Effector memory CD4-positive, alpha-beta T cell (primary cell): ENCODE measurements at places on chromosomes 11 and 22.

GRCh38 chr11:84887055-84887629, 740.0 kb downstream of the DLG2 start:
- no peak for DNase-seq

DNA sequence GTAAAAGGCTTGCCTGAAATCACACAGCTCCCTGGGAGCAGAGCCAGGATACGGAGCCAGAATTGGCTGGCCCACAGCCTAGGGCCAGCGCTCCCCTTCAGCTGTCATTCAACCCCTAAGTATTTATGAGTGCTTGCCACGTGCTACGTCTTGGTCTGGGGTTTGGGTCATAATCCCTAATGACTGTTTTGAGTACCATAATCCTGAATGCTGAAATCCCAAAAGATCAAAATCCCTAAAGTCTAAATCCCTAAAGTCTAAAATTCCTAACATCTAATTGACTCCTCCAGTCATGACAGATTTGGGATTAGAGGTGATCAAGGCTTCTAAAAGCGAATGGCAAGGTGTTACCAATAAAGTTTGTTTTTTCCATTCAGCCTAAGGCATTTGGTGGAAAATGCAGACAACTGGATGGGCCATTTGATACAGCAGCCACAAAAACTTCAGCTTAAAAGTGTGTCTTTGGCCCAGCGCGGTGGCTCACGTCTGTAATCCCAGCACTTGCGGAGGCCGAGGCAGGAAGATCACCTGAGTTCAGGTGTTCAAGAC, 59.8 kb upstream of the PRR5 start:
- no peak for DNase-seq

DNA sequence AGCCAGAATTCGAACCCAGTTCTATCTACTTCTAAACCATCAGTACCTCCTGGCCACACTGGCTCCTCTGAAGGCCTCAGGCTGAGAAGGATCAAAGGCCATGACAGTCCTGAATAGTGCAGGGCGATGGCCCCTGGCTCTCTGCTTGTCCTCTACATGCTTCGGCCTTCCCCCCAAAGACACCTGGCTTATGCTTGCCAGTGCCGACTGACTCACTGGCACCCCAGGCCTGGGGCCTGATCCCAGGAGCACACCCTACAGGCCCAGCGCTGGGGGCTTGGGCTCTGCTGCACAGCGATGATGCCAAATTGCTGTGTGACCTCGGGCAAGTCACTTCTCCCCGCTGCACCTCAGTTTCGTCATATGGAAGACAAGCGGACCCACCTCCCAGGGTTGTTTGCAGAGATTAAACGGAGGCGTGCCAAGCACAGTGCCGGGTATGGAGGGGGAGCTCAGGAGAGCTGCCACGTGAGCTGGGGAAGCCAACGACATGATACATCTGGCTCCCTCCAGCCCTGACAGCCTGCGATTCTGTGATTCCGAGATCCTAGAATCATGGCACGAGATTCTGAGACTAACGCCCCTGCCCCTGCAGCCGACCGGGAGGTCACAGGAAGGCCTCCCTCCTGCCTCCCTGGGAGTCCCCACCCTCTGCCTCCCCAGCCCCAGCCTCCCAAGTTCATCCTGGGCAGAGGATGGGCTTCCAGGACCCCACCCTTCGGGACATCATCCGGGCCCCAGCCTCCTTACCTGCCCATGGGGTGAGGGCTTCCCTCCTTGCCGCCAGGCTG, 1.0 kb downstream of the SSTR3 start:
- no peak for DNase-seq

GRCh38 chr11:112554586-112554985, 293.9 kb upstream of the PLET1 start:
- DNase-seq: no peak

GRCh38 chr11:124644426-124645280, 22.0 kb downstream of the TBRG1 start:
- DNase-seq: no peak

- no peak for DNase-seq
These were observed 16.9 kb downstream of the SERPINH1 start for GRCh38 chr11:75578977-75579376.

- no peak for DNase-seq
These were observed at the start of gene OR10A2 for GRCh38 chr11:6862961-6863360. Gene OR10A2 (plus strand): TSS chr11:6863057. CDS start chr11:6869755, 6,698 bp downstream.

DNA sequence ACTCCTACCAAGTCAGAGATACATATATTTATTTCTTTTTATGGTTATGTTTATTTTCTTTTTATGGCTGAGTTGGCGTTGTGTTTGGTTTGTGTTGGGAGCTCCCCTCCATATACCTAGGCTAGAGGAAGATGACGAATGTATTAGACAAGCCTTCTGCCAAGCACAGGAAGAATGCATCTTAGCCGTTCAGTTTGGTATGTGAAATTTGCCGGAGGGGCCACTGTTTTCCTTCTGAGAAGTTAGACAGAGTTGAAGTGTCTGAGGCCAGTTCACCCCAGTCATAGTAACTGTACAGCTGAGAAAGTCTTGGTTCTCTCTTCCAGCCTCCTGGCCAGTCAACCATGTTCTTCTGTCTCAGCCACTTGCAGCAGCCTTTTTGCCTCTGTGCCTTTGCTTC, 29.8 kb downstream of the TEAD1 start:
- no peak for DNase-seq

- no peak for DNase-seq
These were observed 68.3 kb downstream of the BCR start for GRCh38 chr22:23248583-23248982.

DNA sequence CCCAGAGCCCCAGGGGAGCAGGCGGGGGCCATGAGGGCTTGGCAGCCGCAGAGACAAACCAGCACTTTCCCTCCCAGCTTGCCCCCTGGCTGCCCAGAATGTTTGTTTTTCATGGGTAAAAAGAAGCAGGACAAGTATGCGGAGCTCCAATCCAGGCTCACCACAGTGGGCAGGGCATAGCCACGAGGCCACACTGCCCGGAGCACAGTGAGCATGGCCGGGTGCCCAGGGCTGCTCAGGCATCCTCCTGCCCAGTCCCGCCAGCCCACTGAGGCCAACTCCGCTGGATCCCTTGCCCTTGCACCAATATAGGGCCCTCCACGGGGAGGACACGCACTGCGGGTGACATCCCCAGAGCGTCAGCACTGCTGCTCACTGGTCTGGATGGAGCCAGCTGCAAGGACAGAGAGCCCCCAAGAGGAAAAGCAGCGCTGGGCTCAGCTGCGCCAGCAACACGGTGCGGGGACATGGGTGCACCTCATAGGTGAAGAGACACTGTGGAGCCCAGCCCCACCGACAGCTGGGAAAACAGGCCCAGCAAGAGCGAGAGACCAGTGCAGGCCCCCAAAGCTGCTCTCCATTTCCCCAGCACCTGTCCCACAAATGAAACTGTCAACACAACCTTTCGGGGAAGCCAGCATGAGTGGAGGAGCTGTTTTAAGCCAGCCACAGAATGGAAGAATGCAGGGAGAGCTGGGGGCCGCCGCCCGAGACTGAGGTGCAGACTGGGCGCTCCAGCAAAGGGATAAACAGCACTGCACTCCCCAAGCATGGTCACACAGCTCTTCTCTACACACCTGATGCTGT, 24.8 kb downstream of the ARVCF start:
- DNase-seq: no peak

DNA sequence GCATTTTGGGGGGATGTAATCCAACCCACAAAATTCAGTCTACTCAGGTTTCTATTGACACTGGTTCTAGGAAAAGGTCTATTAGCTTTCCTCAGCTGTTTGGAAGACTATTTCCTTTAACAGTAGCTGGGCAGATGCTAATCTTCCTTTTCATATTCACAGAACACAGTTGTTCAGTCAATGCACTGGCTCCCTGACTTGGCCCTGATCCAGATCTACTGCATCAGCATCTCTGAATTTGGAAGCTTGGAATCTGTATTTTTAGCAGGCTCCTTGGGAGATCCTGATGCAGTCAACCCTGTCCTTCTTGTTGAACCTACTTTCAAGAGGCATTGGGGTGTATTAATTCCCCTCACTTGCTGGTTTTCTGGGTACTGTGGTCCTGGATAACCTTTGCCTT, 6.3 kb downstream of the HTATIP2 start:
- DNase-seq: no peak

DNA sequence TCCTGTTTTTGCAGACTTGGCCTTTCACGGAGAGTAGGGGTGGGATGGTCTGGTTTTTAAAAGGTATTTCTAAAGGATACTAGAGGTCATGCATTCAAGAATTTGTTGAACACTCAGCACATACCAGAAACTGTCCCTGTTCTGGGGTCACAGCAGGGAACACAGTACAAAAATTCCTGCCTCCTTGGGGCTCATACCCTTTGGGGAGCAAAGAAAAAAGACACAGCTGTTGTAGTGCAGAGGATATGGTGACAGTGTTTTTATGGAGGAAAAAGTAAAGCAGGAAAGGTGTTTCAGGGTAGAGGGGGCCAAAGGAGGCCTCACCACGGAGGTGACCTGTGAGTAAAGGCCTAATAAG, 8.4 kb downstream of the SLC3A2 start:
- no peak for DNase-seq

GRCh38 chr11:126132319-126132718, 69.7 kb upstream of the CDON start:
- DNase-seq: no peak

DNA sequence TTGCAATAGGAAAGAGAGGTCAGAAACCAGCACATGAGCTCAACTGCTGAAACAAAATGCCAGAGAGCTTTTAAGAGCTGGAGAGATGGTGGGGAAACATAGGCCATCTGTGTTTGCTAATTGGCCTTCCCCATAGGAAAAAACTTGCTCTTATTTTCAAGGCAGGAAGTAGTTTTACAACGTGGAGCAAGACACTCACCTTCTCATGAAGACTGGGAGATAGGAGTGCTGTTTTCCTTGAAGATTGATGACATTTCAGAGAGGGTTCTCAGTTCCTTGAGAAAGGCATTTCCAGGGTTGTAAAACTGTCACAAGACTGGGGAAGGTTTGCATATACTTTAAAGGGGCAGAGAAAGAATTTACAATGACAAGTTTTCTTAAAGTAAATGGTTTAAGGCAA, 586.3 kb upstream of the RAG2 start:
- no peak for DNase-seq

DNA sequence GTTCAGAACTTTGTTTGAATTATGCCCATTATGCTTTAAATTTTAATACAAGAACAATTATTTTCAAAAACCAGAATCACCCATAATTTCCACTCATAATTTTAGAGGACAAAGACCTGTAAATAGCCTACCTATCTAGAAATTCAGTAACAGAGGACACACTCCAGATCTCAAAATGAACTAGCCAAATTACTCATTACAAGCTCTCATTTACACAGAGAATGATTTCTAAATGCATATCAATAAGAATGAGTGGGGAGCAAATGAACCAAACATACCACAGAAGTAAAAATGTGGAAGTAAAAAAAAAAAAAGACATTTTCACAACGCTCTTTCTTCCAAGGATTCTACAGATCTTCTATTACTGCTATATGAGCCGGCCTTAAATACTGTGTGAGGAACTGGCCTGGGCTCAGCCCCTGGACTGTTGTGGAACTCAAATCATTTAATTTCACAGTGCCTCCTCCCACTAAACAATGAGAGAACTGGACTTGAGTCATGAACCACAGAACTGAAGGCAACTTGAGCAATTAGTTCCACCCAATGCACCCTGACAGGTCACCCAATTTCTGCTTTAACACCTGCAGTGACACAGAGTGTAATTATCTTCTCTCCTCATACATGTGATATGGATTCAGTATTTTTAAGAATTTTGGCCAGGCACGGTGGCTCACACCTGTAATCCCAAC, 8.0 kb downstream of the MRTFA start:
- no peak for DNase-seq

DNA sequence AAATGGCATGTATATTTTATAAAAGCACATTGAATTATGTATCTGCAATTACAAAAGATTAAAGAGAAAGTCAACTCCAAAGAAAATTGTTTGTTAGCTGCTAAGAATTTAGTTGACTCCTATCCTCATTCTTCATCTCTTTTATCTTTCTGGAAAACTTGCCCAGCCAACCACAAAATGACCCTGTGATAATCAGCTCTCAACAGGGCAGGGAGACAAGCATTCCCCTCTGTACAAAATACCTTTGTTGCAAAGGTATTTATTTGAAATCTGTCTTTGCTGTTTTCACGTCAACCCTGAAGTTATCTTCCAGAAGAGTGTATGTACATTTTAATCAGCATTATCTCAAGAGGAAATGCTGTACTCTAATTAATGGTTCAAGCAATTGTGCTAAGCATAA, 191.1 kb upstream of the DDI1 start:
- no peak for DNase-seq

- no peak for DNase-seq
These were observed 15.9 kb downstream of the MAP6 start for GRCh38 chr11:75652936-75653335.

DNA sequence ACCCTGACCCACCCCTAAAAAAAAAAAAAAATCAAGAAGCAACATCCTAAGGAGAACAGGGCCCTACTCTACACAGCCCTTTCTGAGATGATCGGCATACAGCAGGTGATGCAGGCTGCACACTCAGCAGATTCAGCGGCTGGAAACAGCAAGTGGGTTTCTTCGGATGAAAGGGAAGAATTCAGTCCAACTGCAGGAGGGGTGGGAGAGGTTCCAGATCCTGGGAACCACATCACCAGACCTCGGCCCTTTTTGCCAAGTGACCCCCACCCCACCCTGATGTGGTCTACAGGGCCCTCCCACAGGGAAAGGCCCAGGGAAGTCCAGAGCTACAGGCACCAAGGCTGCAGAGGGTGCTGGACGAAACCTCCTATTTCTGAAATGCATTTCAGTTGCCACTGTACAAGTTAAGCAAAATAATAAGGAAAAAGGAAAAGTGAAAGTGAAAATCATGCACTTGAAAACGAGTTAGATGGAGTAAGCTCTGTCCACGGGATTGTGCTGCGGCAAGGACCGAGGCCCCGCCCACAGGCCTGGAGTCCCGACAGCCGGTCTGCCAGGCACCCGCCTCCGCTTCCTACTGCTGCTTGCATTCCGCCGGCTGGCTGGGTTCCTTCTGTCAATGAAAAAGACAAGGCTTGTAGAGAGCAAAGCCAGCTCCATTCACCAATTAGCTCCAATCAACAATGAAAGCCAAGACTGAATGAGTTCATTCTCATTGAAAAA, 16.0 kb upstream of the PHLDA2 start:
- DNase-seq: no peak

- DNase-seq: no peak
These were observed 33.6 kb downstream of the TMEM184B start for GRCh38 chr22:38239101-38239761.

GRCh38 chr11:34824425-34824824, 91.8 kb downstream of the APIP start:
- no peak for DNase-seq
